Cortex of kidney (tissue), 1 donor: ENCODE measurements at places on chromosomes 2 and 18.

DNA sequence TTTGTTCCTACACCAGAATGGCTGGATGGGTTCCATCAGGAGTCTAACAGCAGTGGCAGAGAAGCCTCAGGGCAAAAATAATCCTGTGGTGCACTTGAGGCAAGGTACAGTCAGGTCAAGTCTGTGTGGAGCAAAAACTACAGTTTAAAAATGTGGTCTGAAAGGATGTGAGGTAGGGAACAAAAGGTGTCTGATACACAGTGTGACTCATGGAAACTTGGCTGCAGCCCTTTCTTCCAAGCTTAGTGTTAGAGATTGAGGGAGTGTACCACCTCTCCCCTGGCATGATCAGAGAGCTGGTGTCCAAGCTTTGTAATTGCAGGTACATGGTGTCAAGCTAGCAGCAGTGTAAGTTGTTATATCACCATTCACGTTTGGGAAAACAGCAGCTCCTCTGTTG, 8.9 kb downstream of the ANKAR start:
- DNase-seq = no peak

- DNase-seq = no peak
Observed at GRCh38 chr2:238893349-238894000, 45.6 kb downstream of the TWIST2 start.

DNA sequence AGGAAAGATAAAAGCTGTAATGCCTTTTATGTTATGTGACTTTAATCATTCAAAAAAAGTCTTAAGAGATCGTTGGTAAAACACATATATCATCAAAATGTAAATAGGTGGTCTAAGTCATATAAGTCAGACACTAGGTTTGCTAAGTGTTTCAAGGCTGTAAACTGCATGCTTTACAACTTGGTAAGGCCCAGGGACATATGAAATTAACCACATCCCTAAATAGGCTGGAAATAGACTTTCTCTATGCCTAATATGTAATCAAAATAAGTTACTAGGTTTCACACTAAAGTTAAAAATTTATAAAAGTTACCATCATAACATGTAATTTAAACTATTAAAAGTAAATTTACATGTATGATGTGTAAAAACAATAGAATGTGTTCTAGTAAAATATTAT, 946.3 kb upstream of the LRATD1 start:
- no peak for DNase-seq

DNA sequence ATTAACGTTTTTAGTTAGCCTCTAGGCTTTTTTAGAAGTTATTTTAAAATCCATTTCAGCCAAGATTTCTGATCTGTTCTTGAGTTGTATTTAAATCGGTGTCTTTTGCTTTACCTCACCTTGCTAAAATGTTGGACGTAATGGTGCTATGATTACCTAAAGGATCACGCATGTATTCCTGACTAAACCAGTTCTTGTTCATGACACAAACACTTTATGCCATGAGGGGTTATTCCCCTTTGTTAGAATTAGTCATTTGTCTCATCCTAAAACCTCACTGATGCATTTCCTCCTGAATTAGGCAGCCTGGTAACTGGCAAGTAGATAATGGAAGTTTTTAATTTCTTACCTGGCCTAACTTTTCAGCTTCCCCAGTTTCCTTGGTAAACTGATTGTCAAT, 185.4 kb upstream of the TANK start:
- DNase-seq = no peak

DNA sequence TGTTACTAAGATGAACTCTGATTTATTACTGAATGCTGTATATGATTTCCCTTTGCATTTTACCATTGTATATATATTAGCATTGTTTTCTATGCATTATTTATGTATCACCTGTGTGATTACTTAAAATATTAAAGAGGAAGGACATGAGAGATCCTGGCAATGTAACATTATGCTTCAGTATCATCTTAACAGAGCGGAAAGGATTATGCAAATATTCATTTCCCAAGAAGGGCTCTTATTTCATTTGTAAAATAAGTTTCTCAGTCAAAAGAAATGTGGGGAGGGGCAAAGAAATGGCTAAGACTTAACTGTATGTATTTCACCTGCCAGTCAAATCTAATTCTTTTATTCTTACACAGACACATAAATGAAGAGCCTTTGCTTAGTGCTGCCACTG, 654.2 kb upstream of the PKDCC start:
- no peak for DNase-seq

DNA sequence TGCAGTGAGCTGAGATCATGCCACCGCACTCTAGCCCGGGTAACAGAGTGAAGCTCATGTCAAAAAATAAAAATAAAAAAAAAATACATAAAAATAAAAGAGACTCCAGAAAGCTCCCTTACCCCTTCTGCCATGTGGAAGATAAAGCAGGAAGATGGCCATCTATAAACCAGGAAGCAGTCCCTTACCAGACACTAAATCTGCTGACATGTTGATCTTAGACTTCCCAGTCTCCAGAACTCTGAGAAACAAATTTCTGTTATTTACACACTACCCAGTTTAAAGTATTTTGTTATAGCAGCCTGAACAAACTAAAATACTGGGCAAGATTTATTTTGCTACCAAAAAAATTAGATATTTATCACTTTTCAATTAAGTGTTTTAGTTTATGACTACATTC, 136.2 kb upstream of the SMAD7 start:
- no peak for DNase-seq

- no peak for DNase-seq
Observed at GRCh38 chr18:75923169-75923568, 495.7 kb upstream of the SMIM21 start.

DNA sequence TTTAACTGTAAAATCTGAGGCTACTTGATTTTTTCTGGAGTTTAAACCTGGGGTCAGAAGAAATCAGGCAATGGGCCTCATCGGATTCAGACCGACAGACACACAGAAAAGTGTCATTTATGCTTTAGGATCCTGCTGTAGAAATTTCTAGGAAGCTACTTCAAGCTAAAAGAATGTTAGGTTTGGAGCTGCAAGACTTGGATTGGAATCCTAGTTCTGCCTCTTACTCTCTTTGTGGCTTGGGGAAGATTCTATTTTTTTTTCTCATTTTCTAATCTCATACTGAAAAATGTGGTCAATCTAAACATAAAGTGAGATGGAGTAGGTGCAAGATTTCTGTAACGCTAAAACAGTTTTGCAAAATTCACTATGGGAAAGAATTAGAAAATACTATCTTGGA, 48.8 kb upstream of the KCNE4 start:
- DNase-seq = no peak

DNA sequence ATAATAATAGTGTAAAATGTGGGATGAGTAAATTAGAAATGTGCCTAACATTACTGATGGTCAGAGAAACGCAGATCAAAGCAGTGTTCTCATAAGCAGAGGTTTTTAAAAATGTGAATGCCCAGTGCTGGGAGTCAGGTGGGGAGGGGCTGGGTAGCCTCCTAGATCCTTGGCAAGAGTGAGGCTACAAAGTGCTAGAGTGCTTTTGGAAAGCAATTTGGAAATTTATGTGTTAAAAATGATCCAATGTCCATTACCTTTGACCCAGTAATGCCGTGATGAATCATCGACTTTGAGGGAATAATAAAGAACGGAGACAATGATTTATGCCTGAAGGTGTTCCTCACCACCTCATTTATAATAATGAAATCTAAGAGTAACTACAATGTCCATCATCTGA, 44.9 kb upstream of the TWIST2 start:
- DNase-seq = no peak

GRCh38 chr2:163247156-163247846, 408.7 kb upstream of the KCNH7 start:
- no peak for DNase-seq

DNA sequence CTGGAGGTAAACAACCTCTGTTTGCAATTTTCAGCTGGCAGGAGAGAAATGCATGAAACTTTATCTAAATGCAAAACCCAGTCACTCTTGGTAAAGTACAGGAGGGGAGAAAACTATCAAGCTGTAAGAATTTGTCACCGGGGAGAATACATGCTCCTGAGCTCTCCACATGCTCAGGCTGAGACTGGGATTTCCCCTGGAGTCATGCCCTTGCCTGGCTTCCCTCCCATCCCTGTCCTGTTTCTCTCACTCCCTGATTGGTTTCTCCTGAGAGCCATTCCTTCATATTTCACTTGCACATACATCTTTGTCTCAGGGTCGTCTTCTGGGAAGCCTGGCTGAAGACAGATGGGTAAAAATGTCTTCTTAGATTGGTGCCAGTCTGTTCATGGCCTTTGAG, 52.9 kb upstream of the SPATS2L start:
- DNase-seq = no peak

GRCh38 chr18:23498877-23499276, 4.4 kb upstream of the RMC1 start:
- no peak for DNase-seq
